Natural killer cell (primary cell): ENCODE measurements at places on chromosomes 2 and 18.

GRCh38 chr18:10231220-10231619, 223.2 kb upstream of the APCDD1 start:
- H3K27me3 ChIP-seq: no peaks in the 10 kb centered on the region
- no peak for DNase-seq
- H3K4me3 ChIP-seq: no peak overlapping the region
- H3K27ac ChIP-seq: no peak overlapping the region

- H3K27ac ChIP-seq: no peak overlapping the region
- DNase-seq: no peak
- H3K27me3 ChIP-seq: no peaks in the 10 kb centered on the region
- no peak overlapping the region for H3K4me3 ChIP-seq
- no peaks in the 10 kb centered on the region for H3K4me1 ChIP-seq
These were observed 397.8 kb downstream of the NBAS start for GRCh38 chr2:15163326-15163725.

DNA sequence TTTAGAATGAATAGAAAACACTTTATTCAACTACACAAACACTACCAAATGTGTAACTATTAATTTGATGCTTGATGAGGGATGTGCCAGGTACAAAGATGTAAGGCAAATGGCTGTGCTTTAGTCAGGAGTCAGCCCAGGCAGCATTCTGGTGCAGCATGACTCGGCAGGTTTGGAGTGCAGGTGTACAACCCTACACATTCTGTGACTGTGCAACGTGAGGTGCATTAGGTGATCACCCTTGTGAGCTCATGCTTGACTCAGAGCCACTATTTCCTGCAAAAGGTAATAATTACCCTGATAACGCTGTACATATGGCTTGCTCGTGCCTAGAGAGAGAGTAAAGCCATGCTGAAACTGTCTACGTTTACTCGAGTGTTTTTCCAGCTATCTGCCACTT, 288.7 kb upstream of the DSEL start:
- no peaks in the 10 kb centered on the region for H3K4me1 ChIP-seq
- no peak for DNase-seq
- H3K27ac ChIP-seq: no peak overlapping the region

GRCh38 chr2:24538720-24539119, 47.7 kb downstream of the NCOA1 start:
- H3K27ac ChIP-seq: no peak overlapping the region
- no peaks in the 10 kb centered on the region for H3K27me3 ChIP-seq
- no peaks in the 10 kb centered on the region for H3K4me1 ChIP-seq
- peaks cover 3% of the 10 kb centered on the region for H3K36me3 ChIP-seq
- H3K4me3 ChIP-seq: no peak overlapping the region

DNA sequence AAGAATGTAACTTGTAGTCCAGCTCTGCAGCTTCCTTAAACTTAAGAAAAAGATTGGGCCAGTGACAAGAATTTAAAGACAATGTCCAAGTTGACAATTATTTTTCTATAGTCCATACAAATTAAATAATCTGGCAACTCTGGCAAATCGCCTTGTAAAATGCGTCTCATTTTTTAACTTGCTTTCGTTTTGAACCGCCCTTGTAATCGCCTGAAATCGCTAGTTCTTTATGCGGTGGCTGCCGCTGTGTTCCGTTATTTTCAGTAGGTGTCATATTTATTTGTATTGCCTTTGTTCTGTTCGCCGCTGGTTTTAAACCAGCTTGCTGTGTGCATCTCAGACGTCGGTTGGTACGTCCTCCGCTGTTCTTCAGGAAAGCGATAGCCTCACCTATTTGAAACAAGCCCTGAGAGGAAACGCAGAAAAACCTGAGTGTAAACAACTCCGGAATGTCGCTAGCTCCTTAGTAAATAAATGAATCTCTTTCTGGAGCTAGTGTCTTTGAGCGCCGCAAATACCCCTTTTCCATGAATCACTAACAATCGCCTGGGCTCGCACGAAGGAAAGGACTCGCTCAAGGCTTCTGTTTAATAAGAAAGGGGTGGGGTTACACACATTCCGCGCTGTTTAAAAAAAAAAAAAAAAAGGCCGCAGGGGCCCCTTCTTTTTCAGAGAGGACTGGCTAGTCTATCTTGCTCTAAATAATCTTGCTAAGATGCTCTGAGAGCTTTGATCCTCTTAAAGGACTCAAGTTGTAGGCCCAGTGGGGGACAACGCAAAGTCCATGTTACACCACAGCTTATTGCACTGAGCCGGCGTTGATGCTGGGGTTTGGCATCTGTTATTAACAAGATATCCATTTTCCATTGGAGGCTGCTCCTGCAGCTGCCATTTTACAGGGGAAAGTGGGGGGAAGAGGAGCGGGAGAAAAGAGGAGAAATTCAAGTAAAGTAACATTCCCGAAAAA, 3.0 kb downstream of the HOXD8 start:
- H3K27ac ChIP-seq: no peak overlapping the region
- DNase-seq: no peak
- H3K4me1 ChIP-seq: peaks cover 36% of the 10 kb centered on the region
- H3K27me3 ChIP-seq: peaks cover 79% of the 10 kb centered on the region
- H3K36me3 ChIP-seq: no peaks in the 10 kb centered on the region
- H3K4me3 ChIP-seq: no peak overlapping the region

DNA sequence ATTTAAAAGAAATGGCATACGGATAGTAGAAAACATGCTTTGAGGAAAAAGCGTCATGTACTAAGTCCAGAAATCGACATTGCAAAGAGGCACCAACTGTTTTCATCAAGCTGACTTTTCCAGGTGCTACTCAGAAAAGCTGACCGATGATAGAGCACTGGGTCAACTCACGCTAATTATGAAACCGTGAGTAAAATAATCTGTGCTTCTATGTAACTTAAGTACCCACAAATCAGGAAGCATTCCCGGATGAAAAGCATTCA, 353 bp upstream of the NUP35 start:
- peak overlapping the region; percentile 82 for H3K4me3 ChIP-seq
- DNase-seq: no peak
- H3K27ac ChIP-seq: peak overlapping the region; percentile 86
- H3K27me3 ChIP-seq: peaks cover under 1% of the 10 kb centered on the region
- peaks cover 11% of the 10 kb centered on the region for H3K4me1 ChIP-seq

DNA sequence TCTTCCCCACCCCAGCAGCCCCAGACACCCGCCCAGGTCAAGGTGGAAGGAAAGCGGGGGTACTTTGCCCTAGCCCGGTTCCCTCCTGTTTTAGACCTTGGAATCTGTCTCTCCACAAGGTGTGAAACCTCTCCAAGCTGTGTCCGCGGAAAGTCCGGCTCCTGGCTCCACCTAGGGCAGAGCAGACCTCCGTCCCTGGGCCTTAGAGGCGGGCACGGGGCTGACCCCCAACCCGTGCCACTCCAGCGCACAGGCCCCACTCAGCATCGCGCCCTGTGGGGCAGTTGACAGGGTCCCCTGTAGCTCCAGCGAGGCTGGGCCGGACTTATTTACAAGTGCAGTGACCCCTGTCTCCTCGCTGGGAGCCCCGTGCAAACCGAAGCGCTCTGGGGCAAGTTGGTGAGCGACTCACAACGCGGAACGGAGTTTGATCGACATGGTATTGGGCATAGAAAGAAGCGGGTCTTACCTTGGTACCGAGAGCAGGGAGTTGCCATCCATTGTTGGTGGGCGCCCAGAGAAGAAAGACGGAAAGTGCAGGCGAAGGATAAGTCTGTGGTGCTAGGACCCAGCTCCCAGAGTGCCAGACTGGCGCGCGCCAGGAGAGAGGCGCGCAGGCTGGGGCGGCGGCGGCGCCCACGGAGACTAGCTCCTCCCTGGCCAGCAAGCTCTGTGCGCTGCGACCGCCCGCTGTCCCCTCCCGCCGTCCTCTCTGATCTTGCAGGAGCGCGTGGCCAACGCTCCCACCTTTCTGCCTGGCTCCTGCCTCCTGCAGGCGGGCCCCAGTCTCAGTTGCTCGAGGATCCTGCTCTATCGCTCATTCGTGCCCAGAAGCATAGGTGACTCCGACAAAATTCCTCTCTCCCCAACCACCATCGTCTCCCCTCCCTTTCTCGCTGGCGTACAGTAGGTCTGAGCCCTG, at the start of gene SPHKAP:
Gene SPHKAP, minus strand, starts transcription at position 590 of the 922 bp plus-strand sequence. Its CDS starts 89 bp downstream, at position 501.
- no peak for DNase-seq
- H3K27ac ChIP-seq: no peak within 1 kb of the TSS
- no peak within 1 kb of the TSS for H3K4me3 ChIP-seq
- H3K36me3 ChIP-seq: no peaks in the 10 kb centered on the region

- no peaks in the 10 kb centered on the region for H3K27me3 ChIP-seq
- no peaks in the 10 kb centered on the region for H3K36me3 ChIP-seq
- H3K4me3 ChIP-seq: no peak overlapping the region
- H3K27ac ChIP-seq: no peak overlapping the region
- no peaks in the 10 kb centered on the region for H3K4me1 ChIP-seq
These were observed 75.8 kb downstream of the CCDC148 start for GRCh38 chr2:158380746-158381145.

DNA sequence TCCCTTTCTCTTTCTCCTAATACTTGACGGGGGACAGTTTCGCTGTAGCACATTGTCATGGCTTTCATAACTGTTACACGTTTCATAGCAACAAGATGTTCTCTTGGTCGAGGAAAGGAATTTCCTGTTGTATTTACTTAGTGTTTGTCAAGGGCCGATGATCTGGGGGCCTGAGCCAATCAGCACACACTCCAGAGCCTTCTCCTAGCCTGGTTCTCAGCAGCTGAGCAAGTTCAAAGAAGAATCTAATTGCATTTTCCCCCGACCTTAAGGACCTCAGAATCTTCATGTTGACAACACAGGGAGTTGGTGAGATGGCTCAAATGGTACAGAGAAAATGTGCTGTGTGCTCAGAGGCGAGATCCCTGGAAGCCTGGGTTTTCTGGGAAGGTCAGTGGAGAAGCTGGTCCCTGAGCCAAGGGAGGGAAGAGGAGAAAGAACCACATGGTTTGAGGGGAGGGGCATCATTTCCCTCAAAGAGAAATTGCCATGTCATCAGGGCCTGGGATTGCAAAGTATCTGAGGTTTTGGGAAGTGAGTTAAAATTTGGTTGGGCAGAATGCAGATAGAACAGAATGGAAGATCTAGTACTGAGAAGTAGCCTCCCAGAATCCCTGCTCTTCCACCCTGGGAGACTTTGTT, 76.9 kb upstream of the AGAP1 start:
- H3K27ac ChIP-seq: no peak overlapping the region
- no peak overlapping the region for H3K4me3 ChIP-seq
- no peaks in the 10 kb centered on the region for H3K27me3 ChIP-seq
- H3K36me3 ChIP-seq: no peaks in the 10 kb centered on the region

- no peak overlapping the region for H3K4me3 ChIP-seq
- no peak for DNase-seq
- H3K27me3 ChIP-seq: no peaks in the 10 kb centered on the region
- H3K4me1 ChIP-seq: peaks cover 11% of the 10 kb centered on the region
These were observed 1.8 kb downstream of the LCLAT1 start for GRCh38 chr2:30448866-30449265.

DNA sequence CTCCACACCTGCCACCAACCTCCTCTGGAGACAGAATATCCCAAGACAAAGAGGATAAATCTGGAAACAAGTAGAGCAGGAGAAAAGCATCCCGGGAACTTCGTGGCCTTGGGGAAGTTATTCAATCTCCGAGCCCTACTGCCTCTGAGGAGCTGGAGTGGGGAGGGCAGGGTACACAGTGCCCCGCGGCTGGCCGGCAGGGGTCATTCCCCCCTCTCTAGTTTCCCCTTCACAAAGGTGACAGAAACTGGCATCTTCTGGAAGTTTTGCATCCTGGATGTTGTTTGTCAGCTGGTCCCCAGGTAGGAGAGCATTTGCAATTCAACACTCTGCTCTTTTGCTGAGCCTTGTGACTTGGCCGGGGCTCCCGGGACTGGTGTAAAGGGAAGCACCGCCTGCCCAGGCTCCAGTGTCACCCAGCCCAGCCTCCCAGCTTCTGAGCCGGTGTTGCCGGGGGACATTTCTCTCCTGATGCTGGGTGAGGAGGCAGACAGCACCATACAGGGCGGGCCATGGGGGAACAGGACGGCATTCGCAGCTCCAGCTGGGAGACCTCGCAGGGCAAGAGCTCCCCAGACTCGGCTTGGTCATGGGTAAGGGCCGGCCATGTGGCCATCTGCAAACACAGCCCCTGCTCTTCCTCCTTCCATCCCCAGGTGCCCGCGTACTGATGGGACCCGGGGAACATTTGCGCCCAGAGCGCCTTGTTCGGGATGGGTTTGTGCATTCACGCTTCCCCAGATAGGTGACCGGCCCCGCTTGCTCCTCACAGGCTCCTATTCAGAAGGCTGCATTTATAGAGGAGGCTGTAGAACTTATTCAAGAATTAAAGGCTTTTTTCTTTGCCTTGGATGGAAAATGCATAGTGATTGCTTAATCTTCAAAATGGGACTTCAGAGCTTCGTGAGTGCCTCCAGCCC, 7.4 kb upstream of the NTSR2 start:
- no peaks in the 10 kb centered on the region for H3K4me1 ChIP-seq
- H3K27ac ChIP-seq: no peak overlapping the region
- no peak for DNase-seq
- H3K36me3 ChIP-seq: no peaks in the 10 kb centered on the region
- H3K4me3 ChIP-seq: no peak overlapping the region
- H3K27me3 ChIP-seq: peaks cover 9% of the 10 kb centered on the region

GRCh38 chr2:152718909-152719645, 657 bp downstream of the ARL6IP6 start:
- peak overlapping the region; percentile 86 for H3K4me3 ChIP-seq
- H3K36me3 ChIP-seq: peaks cover 14% of the 10 kb centered on the region
- H3K4me1 ChIP-seq: peaks cover 9% of the 10 kb centered on the region
- no peak for DNase-seq
- no peaks in the 10 kb centered on the region for H3K27me3 ChIP-seq

DNA sequence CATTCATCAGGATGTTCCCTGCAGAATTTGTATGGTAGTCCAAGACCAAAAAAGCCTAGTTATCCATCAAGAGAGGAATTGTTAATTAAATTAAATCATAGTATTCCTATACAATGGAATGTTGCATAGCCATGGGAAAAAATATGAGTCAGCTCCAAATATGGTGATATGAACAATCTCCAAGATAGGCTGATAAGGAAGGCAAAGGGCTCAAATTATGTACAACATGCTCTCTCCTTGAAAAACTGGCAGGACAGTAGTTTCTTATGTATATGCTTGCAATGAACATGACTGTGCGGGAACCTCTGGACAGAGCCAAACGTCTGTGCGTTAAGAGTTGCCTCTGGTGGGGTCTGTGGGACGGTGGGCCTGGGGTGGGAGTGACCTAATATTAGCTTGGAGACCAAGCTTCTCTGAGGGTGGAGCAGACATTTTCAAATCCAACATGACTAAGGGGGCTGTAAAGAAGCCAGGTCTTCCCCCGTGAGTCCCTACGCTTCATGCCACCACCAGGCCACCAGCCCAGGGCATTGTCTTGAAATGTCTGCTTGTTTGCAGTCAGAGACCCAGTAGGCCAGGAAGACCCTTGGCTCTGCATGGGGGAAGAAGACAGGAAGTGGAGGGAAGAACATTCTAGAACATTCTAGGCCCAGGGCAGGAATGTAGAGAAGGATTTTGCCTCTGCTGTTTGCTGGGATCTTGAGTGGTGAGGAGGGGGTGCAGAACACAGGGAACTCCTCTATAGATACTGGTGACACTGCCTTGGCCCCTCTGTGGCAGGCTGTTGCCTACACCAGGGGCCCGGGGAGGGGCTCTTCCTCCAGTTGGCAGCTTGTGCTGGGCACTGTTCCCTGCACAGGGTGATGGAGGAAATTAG, 244.0 kb upstream of the HS6ST1 start:
- DNase-seq: no peak
- no peaks in the 10 kb centered on the region for H3K36me3 ChIP-seq
- no peak overlapping the region for H3K4me3 ChIP-seq
- H3K4me1 ChIP-seq: no peaks in the 10 kb centered on the region
